Hematopoietic multipotent progenitor cell treated with erythropoietin and hydrocortisone succinate and interleukin-3 and kit ligand, for 15 days (in vitro differentiated cells): ENCODE measurements at places on chromosomes 7 and 10.
A peak's percentile ranks its signal among the peaks of the same experiment; 100 is the strongest.

DNA sequence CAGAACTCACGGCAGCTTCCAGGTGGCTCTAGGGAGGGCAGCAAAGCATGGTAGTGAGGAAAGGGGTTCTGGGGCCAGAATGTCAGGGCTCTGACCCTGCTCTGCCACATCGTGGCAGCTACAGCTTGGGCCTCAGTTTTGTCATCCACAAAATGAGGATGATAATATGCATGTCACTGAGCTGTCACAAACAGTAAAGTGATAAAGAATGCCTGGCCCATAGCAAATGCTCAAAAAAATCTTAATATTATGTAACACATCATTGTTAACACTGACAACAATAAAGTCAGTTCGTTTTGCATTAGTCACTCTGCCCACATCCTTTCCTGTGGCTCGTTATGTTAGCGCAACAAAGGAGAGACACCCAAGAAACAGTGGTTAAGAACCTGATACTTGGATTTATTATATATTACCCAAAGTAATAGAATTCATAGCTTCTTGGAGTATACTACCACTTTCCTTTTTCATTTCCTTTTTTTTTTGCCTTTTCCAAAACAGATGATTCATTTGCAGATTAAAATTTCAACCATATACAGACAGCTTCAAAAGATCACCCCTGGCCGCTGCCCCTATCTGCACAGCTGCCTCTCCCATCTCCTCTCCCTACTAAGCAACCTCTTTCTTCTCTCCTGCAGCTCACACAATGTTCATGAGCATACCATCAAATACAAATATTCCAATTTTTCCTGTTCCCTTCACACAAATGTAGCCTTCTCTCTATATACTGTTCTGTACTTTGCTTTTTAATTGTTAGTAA lies 45.5 kb upstream of the DDC start:
- no peak for DNase-seq

GRCh38 chr7:134364619-134365037 lies 47.9 kb upstream of the SLC35B4 start:
- DNase-seq, result no peak

- no peak for DNase-seq
Observed at GRCh38 chr7:80882213-80882801, 36.5 kb downstream of the SEMA3C start.

DNA sequence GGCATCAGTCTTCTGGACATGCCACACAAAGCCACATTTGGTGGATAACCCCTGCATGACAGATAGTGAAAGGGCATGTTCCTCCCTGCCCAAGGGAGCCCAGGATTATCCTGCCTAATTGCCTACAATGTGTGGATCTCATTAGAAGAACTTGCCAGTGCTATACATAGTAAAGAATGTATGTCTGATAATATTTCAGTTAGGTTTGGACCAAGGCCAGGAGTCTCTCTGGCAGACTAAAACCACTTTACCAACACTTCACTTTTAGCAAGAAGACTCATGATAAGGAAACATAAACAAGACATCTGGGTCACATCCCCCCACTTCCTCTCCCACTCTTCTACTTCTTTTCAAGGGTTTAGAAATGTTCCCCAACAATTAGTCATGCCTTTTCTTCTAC lies 196.7 kb downstream of the MTERF1 start:
- DNase-seq, result no peak

- DNase-seq, result no peak
Observed at GRCh38 chr10:89053555-89053954, 63.0 kb downstream of the FAS start.

- no peak for DNase-seq
Observed at GRCh38 chr10:100020142-100020885, 10.6 kb upstream of the DNMBP start.

DNA sequence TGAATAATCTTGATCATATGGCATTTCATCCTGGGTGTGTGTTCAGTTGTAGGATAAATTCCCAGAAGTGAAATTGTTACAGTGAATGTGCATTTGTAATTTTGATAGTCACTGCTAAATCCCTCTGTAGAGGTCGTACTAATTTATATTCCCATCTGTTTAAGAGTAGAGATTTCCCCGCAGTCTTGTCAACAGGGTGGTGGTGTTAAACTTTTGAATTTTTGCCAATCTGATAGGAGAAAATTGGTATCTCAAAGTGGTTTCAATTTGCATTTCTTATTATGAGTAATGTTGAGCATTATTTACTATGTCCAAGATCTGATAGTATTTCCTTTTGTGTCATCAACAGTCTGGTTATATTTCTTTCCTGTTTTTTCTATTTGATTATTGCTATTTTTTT lies 101.7 kb downstream of the AUTS2 start:
- DNase-seq, result no peak

- DNase-seq, result no peak
Observed at GRCh38 chr10:3425716-3426115, 253.1 kb upstream of the PITRM1 start.

GRCh38 chr10:125035588-125036295 lies 93.8 kb downstream of the ZRANB1 start:
- DNase-seq, result no peak

GRCh38 chr7:108419961-108420908 lies 36.0 kb downstream of the NRCAM start:
- DNase-seq, result no peak

DNA sequence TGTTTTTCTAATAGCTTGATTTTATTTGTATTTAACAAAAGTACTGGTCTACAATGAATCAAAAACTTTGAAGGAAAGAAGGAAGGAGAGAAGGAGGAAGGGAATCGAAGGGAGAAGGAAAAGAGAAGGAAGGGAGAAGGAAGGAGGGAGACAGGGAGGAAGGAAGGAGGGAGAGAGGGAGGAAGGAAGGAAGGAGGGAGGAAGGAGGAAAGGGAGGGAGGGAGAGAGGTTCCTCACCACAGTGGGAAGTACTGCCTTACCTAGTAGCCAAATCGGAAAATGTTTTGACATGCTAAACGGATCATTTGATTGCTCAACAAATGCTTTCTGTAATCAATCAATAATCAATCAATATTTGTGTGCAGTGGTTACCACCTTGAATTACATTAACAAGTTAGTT lies 225.8 kb upstream of the CELF2 start:
- no peak for DNase-seq

DNA sequence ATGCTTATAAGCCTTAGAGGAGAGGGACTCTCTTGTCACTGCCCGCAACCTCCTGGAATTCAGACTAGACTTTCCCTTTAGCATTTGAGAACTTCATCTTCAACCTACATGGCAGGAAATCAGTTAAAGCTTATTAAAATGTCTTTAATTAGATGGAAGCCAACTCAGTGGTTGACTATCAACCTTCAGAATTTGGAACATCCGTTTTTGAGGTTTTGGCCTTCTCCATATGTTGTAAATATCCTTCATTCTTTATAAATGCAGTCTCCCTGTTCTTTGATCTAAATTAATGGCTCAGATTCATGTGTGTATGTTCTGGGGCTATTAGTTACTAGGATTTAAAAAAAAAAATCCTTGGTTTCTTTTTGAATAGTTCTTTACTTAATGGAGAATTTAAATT lies 85.0 kb downstream of the ANKRD61 start:
- DNase-seq, result no peak

DNA sequence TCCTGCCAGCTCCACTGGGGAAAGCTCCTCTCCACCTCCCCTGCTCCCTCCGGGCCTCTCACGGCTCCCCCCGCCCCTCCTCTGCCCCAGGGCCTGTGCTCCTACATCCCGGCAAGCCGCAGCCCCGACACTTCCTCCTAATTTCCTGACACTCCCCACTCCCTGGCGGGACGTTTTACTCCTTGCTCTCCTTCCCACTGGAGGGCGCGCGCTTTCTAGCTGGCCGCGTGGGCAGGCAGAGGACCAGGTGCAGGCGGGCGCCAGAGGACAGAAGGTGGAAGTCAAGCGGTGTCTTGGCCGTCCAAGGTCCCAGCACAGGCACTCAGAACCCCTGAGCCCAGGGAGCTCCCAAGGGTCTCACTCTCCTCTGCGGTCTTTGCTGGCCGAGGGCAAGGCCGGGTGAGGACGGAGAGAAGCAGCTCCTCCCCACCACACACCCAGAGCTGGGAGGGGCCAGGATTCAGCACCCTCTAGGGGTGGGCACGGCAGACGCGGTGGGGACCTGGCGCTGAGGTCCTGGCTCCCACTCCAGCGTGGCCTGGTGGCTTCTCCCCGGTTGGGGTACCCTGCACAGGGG lies 19.1 kb downstream of the ADAM8 start:
- DNase-seq, result peak; percentile 49

DNA sequence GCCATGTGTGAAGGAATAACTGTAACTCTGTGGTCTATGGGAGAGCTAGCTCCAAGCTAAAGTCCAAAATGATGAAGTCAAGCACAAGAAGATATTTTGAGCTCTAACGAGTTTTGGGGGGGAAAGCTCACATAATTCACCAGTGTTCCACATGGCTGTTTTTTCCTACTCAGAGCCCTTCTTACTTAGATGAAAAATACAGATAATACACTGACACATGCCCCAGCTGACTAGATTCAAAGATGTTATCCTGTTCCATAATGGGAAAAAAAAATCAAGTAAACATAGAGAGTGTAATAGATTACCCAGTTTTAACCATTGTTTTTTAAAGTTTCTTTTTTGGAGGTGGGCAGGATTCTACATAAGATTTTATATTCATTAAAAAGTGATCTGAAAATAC lies 86.6 kb downstream of the PRLHR start:
- DNase-seq, result no peak

GRCh38 chr7:125747966-125748365 lies 818.3 kb upstream of the POT1 start:
- no peak for DNase-seq

- DNase-seq, result no peak
Observed at GRCh38 chr7:108236681-108237415, 106.7 kb upstream of the LAMB4 start.

DNA sequence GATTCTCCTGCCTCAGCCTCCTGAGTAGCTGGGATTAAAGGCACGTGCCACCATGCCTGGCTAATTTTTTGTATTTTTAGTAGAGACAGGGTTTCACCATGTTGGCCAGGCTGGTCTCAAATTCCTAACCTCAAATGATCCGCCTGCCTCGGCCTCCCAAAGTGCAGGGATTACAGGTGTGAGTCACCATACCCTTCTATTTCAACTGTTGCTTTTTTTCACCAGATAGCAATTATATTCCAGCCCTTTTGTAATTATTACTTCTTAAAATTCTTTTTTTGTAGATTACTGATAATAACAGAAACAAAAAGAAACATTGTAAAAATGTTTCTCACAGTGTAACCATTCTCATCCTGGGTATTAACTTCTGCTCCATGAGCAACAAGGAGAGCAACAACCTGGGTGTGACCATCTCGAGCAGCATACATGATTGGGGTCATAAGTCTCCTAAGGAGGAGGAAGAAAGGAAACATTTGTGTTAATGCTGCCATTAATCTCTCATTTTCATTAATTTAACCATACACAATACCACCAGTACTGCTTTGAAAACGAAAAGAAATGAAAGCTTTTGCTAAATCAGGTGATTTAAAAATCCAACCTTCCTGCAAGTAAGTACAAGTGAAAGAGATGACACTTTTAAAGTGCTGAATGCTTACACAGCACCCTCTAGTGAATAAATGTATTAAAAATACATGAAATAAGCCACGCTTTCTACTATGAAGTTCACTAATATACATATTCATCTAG lies 41.8 kb downstream of the ASZ1 start:
- DNase-seq, result no peak

- DNase-seq, result no peak
Observed at GRCh38 chr7:18680576-18680975, 185.0 kb downstream of the HDAC9 start.

DNA sequence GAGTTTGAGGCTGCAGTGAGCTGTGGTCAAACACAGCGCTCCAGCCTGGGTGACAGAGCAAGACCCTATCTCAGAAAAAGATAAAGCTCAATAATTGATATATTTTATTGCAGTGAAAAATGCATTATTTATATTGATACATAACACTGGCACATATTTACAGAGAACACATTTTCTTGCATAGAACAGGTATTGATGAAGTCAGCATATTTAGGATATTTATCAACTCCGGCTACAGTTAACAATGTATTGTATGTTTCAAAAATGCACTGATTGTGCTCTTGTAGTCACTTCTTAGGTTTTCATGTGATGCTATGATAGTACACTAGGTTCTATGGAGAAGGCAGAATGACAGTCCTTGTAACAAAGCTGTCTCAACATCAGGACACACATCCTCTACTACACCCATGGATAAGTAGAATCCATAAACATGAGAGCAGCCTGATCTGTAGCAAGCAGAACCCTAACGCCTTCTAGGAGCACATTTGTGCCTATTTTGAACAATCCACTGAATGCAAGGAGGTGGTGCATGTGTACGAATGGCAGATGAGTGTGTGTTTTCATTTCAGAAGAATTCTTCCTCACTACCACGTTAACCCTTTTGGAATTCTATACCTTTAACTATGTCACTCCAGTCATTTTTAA lies 586.1 kb upstream of the CELF2 start:
- DNase-seq, result no peak

DNA sequence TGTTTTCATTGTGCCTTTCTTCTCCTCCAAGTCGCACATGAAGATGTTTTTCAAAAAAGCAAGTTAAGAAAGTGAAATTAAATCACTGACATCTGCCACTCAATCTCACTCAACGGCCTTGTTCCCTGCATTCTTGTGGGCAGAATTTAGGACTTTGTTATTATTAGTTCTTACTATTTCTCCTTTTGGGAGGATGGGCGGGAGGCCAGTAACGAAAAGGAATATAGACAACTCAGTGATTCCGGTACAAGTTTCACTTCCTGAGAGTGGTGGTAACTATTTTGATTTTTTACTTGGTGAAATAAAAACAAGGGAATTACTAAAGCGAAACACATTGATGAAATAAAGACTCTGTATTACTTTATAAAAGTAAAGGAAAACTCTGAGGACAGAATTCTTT lies 231.9 kb upstream of the HABP2 start:
- DNase-seq, result no peak

DNA sequence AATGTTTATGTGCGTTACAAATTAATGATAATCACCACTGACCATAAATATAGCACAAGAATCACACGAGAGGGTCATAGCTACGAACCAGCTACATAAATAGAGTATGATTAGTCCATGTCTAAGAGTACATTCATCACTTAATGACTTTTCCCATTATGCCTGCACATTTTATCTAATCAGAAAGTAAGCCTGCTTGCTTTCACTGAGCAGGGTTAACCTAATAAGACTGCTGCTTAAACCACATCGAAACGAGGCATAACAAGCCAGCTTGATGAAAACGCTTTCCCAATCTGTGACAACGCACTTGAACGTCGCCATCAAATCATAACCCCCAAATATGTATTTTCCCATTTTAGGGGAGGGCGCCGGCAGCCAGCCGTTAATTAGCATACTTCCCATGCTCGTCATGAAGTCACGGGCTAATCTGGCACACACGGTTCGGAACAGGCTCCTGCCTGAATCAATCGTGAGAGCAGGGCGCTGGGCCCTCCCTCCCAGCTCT lies 71.5 kb downstream of the EBF3 start:
- no peak for DNase-seq

DNA sequence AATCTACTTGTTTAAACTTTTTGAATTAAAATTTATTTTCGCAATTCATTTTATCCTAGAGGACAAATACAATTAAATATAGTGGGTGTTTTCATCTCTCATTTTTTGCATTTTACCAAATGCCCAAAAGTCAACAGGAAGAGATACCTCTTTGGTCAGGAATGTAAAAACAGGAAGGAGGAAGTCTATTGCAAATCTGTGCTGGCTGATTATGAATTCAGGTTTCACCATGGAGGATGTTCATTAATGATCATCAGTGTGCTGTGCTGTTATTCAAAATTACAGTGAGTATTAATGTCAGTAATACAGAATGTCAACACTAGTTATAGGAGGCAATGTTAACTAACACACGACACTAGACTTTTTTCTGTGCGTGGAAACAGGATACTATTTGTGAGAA lies 24.7 kb downstream of the EXOC6 start:
- no peak for DNase-seq

- DNase-seq, result no peak
Observed at GRCh38 chr7:101567230-101567629, 61.9 kb downstream of the MYL10 start.
